RPMI7951 (cell line): ENCODE measurements at places on chromosomes 11 and 22. TPM values are rescaled to one million over a fixed set of nuclear protein-coding genes. Genes with fewer than 3 reads are reported as not detected.
A peak's percentile ranks its signal among the peaks of the same experiment; 100 is the strongest.

DNA sequence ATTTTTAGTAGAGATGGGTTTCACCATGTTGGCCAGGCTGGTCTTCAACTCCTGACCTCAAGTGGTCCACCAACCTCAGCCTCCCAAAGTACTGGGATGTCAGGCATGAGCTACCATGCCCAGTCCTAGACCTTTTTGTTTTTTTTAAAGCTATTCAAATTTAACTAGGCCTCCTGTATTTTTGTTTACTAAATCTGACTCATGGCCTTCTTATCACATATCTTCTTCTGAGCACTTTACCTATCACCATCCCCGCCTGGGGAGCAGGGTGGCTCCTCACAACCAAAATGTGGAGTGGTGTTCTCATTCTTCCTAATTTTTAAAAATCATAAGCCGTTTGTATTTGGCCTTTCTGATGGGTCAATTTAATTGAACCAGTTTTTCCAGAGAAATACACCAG lies 92.6 kb downstream of the DBX1 start:
- DNase-seq: no peak

- DNase-seq: no peak
Measured at GRCh38 chr22:45248832-45249561, 8.3 kb upstream of the KIAA0930 start.

DNA sequence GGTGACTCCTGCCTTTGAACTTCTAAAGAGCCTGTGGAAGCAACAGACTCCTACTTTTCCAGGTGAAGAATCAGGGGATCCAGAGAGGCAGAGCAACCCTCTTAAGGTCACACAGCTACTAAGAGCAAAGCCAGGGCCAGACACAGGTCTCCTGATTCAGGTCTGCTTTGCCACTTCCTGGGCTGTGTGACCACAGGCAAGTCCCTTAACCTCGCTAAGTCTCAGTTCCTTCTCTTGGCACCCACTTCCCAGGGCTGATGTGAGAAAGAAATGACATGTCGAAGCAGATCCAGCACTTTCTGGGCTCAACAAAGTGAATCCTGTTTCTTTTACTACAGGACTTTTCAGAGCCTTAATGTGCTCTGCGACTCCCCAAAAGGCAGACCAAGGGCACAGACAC lies 30.2 kb downstream of the UQCR10 start:
- DNase-seq: no peak

GRCh38 chr11:95092549-95093324 lies 3.1 kb downstream of the ENDOD1 start:
- peak; percentile 73 for DNase-seq

JHY gene
- total RNA-seq: 4.6 and 5.0 TPM in 2 replicates

DNA sequence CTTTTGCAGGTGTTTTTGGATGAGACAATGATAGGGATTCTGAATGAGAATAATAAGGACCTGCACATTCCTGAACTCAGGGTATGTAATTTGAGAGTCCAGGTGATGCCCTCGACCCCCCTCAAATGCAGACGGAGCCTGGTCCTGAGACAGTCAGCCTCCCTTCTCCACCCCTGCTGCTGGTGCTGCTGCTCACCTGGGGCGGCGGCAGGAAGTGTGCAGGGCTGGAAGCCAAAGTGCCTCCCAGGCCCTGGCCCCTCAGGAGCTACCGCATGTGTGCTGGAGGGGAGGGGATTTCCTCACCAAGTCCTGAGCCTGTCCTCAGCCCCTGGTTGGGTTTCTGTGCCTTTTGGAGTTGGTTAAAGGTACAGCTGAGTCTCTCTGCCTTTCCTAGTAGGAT lies 19.0 kb upstream of the GLB1L2 start:
- DNase-seq: no peak

DNA sequence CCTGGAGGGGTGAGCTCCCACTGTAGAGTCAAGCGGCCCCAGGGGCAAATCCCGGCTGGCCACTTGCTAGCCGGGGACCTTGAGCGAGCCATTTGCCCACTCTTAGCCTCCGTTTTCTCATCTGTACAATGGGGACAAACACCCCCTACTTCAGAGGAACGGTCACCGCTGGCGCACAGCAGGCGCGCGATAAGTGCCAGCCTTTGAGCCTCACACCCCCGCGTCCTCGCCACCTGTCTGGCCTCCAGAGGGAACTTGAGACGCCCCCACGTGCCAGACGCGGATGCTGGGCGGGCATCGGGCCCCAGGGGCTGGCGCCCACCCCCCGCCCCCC lies 72.6 kb upstream of the TCF20 start:
- DNase-seq: no peak

DNA sequence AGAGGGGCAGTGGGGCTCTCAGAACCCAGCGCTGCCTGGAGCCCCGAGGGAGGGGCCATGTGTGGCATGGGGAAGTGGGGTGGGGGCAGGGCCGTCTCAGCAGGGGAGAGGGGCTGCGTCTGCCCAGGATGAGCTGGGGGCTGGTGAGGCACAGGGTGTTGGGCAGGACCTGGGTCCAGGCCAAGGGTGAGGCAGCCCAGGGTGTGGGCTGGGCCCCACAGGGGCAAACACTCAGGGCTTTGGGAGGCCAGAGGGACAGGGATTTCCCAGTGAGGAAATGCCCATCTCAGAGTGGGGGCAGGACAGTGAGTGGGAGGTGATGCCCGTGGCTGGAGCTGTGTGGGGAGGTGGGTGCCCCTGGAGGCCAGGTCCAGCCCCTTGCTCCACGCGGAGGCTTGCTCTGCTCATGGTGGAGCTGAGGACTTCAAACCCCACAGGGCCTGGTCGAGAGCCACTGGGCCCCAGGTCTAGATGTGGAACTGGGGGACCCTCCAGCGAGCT lies 5.4 kb downstream of the PLXNB2 start:
- no peak for DNase-seq

DNA sequence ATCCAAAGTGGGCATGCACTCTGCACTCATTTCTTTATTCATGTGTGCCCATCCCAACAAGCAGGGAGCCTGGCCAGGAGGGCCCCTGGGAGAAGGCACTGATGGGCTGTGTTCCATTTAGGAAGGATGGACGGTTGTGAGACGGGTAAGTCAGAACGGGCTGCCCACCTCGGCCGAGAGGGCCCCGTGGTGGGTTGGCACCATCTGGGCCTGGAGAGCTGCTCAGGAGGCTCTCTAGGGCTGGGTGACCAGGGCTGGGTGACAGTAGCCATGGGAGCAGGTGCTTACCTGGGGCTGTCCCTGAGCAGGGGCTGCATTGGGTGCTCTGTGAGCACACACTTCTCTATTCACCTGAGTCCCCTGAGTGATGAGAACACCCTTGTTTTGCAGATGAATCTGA lies 129.3 kb upstream of the B3GAT1 start:
- DNase-seq: no peak

GLB1L2 gene
- 0.24 TPM in 1 of 2 replicates, not detected in the other for total RNA-seq

H19 gene
- total RNA-seq: 0.72 and 1.9 TPM in 2 replicates

NUP160 gene
- 27.1 and 27.4 TPM in 2 replicates for total RNA-seq

OR2D2 gene
- total RNA-seq: 0.36 TPM in 1 of 2 replicates, not detected in the other

- no peak for DNase-seq
Measured at GRCh38 chr11:66115638-66116301, 45.7 kb downstream of the PACS1 start.

DNA sequence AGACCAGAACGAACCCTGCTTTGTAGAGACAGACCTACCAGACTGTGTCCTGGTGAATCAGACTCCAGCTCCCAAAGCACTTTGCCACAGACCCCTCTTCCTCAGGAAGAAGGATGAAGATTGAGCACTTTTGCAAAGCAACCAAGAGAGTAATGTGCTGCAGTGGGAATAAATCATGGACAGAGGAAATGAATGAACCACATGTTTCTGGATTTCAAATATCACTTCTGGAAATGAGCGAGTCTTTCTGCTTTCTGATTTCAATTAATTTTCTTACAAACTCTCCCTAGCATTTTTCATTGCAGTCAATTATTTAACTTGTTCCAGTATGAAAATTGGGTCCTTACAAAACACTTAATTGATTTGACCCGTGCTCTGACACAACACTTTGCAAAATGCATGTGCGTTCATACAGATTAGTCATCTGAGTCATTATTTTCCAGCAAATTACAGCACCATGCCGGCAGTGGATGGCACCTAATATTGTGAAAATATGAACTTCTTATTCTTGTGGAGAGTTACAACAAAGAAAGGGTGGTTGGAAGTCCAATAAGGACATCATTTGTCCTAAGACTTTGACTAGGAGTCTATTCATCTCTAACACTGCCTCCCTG lies 315.9 kb upstream of the CCDC90B start:
- no peak for DNase-seq

TCIRG1 gene
- 39.2 and 47.5 TPM in 2 replicates for total RNA-seq

- no peak for DNase-seq
Measured at GRCh38 chr11:84588131-84588829, 1038.9 kb downstream of the DLG2 start.

HEPHL1 gene
- total RNA-seq: 0.10 TPM in 1 of 2 replicates, not detected in the other

DNA sequence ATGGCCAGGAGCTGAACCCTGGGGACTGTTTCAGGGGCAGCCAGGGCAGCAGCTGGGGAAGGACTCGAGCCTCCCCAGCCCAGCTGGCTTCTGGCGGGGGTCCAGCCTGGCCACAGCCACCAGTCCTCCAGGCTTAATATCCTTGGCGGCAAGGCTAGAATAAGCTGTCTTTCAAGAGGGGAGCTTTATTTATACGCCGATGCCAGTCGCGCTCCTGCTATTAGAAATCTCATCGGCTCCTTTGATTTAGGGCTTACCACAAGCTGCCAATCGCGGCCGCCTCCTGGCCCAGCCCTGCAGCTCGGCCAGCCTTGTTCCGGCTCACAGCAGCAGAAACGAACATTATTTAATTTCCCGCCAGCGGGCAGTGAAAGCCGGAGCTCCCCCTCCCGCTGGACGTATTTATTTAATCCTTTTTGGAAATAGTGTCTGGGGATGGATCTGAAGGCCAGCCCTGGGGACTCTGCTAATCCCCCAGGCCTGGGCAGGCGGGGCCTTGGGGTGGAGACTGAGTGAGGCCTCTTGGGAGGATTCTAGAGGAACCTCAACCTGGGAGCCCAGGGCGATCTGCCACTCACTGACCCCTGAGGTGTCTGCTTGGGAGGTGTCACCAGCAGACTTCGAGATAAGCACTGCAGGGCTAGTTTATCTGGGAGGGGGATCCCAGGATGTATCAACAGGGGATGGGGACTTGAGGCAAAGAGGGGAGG lies 363.1 kb downstream of the MN1 start:
- peak; percentile 80 for DNase-seq

- DNase-seq: no peak
Measured at GRCh38 chr11:86692317-86692716, 19.9 kb upstream of the ME3 start.

GRCh38 chr11:46918788-46919513 lies 601 bp upstream of the LRP4 start:
- DNase-seq: no peak

DNA sequence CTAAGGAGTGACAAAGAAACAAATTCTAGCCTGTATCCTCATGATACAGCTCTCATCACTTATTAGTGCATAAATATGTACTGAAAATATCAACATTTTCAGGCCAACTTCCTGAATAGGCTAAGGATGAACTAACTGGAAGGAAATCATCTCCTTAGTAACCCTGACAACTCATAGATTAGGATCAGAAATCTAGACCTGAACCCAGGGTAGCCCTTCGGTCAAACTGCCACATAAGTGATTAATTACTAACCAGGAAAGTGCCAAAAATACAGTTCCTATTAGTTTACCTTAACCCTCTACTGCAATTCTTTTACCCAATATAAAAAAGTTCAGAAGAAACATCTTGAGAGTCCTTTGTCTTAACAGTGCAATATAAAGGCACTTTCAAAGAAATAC lies 40.0 kb downstream of the AMBRA1 start:
- peak; percentile 42 for DNase-seq

CNTF gene
- 1.8 and 3.0 TPM in 2 replicates for total RNA-seq

GRCh38 chr11:9855579-9856287 lies 191.9 kb downstream of the SWAP70 start:
- no peak for DNase-seq

DNA sequence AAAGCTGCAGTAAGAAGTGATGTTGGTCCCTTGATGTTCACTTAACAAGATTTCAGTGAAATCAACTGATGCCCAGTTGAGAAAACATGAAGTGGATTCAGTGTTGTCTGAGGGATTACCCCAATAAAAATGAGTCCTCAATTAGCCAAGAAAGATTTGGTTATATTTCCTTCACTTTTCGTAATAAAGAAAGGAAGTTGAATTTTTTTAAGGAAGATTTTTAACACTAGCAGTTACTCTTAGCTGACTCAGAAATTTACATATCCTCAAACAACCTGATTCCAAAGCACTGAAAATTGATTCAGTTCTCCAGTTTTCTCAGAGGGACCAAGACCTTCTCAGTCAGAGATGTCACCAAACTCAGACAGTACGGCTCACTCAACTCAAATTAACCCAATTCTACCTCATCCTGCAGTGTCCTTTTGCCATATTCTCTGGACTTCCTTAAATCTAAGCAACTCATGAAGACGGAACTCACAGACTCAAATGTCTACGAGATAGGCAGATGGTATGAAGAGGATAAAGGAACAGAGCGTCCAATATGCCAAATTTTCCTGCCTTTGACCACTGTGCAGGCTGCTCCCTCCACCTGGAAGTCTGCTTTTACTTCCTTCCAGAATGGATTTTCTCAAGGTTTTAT lies 22.8 kb downstream of the SLC5A4 start:
- no peak for DNase-seq

GRCh38 chr11:120102050-120102863 lies 35.7 kb downstream of the TRIM29 start:
- no peak for DNase-seq

SEPTIN3 gene
- total RNA-seq: 0.29 and 0.36 TPM in 2 replicates
